ENCODE measurements at places on chromosomes 5 and 9.

DNA sequence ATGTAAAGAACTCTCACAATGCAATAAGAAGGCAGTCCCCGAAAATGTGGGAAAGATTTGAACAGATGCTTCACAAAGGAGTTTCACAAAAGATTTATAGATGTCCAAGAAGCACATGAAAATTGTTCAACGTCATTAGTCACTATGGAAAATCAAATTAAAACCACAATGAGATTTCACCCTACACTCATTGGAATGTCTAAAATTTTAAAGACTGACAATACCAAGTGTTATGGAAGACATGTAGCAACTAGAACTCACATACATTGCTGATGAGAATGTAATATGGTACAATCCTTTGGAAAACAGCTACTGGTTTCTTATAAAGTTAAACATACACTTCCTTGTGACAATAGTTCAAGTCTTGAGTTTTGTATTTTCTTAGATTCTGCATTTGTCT lies 11.0 kb upstream of the RECK start:
- DNase-seq, result no peak

DNA sequence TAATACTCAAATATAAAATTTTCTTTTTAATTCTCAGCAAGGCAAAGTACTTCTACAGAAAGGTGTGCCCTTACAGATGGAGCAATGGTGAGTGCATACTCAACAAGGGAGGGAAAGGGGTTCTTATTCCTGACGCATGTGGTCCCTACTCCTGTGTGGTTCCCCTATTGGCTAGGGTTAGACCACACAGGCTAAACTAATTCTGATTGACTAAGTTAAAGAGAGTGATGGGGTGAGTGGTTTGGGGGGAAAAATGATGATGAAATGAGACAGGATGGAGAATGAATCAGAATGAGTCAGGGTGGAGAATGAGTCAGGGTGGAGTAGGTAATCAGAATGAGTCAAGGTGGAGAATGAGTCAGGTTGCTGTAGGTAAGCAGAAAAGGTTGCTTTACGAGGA lies 22.9 kb upstream of the HMGCS1 start:
- DNase-seq, result no peak

DNA sequence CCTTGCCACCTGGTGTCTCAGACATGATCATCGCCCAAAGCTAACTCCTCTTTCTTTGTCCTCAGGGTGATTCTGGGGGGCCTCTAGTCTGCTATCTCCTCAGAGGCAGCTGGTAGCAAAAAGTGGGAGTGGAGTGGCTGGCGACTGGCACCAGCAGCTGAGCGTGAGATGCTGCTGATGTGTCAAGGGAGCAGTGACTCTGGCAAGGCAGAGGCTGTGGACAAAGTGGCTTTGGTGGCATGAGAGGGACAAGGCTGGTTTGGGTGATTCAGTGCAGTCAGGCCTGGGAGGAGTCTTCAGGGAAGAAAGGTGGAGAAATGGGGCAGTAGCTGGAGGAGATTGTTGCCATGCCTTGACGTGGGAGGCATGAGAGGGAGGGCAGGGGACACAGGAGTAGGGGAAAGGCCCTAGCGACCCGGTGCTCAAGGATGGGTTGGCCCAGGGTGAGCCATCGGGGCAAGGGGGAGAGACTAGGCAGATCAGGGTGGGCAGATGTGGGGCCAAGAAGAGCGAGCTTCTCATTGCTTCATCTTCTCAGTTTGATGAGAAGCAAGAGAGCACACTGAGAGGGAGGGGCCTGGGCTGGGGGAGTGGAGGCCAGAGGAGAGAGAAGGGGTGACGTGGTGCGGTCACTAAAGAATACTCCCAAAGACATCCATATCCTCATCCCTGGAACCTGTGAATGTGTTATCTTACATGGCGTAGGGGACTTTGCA lies 64.2 kb upstream of the SPTLC1 start:
- no peak for DNase-seq

- DNase-seq, result no peak
Measured at GRCh38 chr5:151063142-151063989, 17.5 kb downstream of the TNIP1 start.

- no peak for DNase-seq
Measured at GRCh38 chr9:113624721-113625120, 161.2 kb downstream of the RGS3 start.

GRCh38 chr5:119578937-119579336 lies 50.4 kb upstream of the FAM170A start:
- DNase-seq, result no peak

DNA sequence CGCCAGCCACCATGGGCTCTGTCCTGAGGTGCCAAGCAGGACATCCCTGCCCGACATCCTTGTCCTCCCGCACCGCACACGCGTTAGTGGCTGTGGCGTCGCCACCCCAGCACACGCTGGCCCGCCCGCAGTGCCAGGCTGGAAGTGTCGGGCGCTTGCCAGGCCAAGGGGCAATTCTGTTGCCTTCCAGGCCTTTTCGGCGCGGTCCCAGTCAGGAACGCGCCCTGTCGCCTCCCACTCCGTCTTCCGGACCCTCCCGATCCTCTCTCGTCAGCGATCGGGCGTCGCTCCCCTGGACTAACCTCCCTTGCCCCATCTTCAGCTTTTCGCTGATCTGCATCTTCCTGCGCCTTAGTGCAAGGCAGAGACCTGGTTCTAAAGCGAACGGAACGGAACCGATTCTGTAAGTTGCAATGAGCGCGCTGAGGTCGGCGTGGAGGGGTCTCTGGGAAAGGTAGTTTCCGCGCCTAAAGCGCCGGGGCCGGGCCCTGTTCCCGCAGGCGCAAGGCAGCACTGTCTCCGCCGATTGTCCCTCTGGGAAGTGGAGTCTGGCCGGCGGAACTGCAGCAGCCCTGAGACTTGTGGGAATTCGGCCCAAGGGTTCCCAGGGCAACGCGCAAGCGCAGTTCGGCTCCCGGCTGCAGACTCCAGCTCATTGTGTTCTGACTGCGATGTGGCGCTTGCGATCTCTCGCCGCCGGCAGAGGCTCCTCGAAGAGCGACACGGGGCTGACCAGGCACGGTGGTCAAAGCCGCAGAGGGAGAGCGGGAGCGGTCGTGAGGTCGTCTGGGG lies at the start of gene ZNF454:
ZNF454 (plus strand) TSS at position 630 of the 792 bp plus-strand sequence. CDS start 1,594 bp downstream, outside the sequence.
- no peak for DNase-seq

DNA sequence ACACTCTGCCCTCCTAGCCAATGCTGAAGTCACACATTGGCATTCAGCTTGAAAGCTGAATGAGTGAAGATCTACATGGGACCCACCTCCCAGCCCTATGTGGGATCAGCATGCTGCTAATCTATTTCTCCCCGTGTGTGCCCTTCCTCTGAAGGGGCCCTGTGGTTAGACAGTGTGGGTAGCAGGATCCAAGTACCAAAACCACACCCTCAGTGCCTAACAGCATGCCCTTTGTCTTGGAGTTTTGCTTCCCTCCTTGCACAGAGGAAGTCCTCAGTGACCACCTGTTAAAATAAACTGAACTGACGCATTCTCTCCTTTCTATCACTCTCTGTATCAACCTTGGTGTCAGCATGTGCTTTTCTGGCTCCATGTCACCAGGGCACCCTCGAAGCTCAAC lies 25.0 kb downstream of the SH3TC2 start:
- DNase-seq, result no peak

GRCh38 chr9:79176014-79176697 lies 395.6 kb upstream of the TLE4 start:
- no peak for DNase-seq

DNA sequence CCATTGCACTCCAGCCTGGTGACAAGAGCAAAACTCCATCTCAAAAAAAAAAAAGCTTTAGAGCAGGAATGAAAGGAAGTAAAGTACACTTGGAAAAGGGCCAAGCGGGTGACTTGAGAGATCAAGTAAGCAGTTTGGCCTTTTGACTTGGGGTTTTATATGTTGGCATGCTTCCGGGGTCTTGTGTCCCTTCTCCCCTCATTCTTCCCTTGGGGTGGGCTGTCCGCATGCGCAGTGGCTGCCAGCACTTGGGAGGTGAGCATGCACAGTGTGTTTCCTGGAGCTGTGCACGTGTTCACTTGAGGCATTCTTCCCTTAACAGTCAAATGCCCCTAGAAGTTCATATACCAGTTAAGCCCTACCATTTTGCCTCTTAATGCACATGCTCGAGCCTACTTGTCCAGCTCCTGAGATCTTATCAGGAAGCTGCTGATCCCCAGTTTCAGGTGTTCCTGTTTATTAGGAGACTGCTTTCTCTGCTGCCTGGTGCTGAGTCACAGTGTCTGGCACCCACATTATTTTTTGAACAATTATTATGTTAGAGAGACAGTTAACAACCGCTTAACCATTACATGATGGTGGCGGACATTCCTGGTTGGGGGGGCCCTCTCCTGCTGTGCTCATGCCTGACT lies 32.6 kb upstream of the PRRC2B start:
- DNase-seq, result peak; percentile 28

DNA sequence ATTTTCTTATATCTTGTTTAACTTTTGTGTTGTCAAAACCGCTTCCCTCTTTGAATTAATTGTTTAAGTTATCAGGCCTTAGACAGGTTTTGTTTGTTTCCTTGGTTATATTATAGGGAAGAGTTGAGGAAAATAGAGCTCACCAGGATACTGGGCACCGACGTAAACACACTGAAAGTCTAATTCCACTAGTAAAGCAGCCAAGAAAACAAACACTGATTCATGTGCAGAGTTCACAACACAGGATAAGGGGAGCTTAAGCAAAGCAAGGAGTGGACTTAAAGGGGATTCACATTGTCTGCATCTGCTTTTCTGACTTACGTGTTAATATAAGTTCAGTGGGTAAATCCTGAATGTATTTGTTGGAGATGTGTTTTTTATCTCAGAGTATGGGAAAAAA lies 139.0 kb upstream of the CDH6 start:
- DNase-seq, result no peak

GRCh38 chr5:150284311-150284710 lies 5.3 kb downstream of the CAMK2A start:
- DNase-seq, result no peak

GRCh38 chr9:134616341-134616740 lies 25.3 kb upstream of the COL5A1 start:
- no peak for DNase-seq

DNA sequence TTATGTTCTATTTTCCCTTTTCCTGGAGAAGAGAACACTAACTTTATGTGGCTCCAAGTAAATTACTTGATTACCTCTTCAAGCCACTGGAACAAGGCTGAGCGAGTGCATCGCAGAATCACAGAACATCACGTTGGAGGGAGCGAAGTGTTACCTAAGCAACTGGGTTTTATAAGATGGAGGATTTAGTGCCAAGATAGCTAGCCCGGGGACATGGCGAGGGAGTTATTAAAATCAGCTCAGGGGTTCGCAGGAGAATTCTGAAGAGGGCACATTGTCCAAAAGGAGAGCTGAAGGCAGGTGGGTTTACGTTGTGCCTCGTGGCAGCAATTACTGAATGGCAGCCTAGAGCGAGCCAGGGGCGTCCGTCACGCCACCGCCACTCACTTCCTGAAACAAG lies 563.2 kb upstream of the ADAMTS16 start:
- DNase-seq, result no peak

GRCh38 chr9:91012933-91013841 lies 211.6 kb downstream of the SYK start:
- DNase-seq, result no peak

- no peak for DNase-seq
Measured at GRCh38 chr5:159178978-159179377, 30.4 kb downstream of the RNF145 start.

DNA sequence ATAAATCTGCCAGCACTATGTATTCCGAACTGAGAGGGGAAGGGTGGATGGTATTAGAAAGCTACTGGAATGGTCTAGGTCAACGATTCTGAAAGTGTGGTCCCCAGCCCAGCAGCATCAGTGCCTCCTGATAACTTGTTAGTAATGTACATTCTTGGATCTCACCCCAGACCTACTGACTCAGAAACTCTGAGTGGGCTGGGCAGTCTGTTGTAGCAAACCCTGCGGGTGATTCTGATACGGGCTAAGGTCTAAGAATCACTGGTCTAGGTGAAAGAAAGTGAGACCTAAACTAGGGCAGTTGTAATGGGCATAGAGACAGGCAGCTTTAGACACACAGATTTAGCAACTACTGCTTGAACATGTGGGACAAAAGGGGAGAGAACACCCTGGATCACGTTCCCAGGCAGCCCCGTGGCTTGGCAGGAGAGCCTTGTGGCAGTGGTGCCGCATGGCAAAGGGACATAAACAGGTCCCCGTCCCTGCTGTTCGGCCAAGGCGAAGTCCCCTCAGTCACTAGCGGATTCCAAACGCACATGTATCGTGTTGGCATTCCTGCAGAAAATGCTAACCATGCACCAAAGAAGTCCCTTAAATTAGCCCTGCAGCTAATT lies 216.3 kb downstream of the TTLL11 start:
- no peak for DNase-seq

DNA sequence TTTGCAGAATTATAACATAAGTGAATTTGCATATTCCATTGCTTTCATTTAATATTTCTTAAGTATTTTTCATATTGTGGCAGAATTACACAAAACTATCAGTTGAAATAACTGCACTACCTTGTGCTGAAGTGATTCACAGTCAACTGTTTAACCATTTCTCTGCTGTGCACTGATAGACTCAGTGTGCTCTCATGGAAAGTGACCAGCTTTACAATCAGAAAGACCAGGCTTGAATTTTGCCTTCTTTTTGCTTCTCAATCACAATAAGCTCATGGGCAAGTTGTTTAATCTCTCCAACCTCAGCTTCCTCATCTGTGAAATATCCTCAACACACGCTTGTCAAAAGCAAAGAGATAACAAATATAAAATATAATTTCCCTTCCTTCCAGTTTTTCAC lies 18.3 kb downstream of the CDK5RAP2 start:
- DNase-seq, result no peak

- no peak for DNase-seq
Measured at GRCh38 chr5:64939772-64940510, 171.2 kb downstream of the CWC27 start.

DNA sequence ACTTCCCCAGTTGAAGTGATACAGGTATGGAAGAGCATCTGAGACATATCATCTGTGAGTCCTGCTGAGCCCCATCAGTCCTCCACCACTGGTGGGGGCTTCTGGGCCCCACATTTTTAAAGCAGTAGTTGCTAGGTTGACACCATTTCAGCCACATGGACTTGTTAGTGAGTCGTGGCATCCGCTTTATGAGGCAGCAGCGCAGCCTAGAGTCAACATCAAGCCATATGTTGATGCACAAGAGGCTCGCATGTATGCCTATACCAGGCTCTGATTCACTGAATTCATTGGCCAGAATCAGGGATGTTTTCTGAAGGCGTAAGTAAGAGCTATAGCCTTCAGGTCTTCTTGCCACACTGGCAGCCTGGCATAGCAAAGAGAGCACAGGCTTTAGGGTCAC lies 26.8 kb downstream of the ZNF346 start:
- no peak for DNase-seq

All from activated naive CD8-positive, alpha-beta T cell treated with anti-CD3 and anti-CD28 coated beads, Interleukin-2, amount 50 U/mL, for 16 hours (primary cell).